SHP77 treated with DMSO at 0.1 percent for 48 hours (cell line): ENCODE measurements at places on chromosomes 11 and 22.

- DNase-seq, result no peak
These were observed 615 bp downstream of the FADS3 start for GRCh38 chr11:61890529-61891330.

GRCh38 chr22:41459431-41459830 is 9.1 kb downstream of the PHF5A start:
- no peak for DNase-seq

GRCh38 chr11:115500547-115501501 is 3.4 kb downstream of the CADM1 start:
- no peak for DNase-seq

GRCh38 chr11:119421941-119422808 is 797 bp downstream of the THY1 start:
- no peak for DNase-seq

- no peak for DNase-seq
These were observed 683 bp downstream of the PLA2G6 start for GRCh38 chr22:38180841-38181452.

DNA sequence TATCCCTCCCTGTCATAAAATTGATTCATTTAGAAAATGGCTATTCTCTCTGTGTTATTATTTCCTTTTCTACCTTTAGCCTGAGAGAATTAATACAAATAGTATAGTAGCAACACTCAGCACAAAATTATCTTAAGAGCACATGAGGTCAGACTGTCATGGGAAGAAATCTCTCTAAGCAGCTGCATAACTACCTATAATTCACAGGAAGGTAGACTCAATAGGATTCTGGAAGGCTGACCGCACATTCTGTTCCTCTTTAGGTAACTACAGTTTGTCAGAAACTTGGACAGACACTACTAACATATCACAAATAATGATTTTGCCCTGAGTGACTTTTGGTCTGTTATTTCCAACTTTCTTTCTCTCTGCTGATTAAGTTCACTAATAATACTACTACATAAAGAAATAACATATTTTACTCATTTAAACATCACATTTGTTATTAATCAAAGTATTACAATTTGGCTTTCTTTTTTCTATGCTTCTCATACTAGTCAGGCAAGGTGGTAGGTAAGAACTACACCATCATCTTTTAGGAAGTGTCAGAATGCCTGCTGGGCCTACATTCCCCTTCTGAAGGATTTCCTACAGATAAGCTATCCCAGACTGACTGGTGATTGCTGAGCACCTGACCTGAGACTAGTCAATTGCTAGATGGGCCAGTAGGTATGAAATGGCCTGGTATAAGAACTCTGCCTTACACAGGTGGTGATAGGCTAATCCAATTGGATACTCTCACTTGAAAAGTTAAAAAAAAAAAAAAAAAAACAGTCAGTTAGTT is 325.1 kb downstream of the DLG2 start:
- DNase-seq, result no peak

GRCh38 chr22:17412232-17412631 is 43.0 kb downstream of the CECR2 start:
- DNase-seq, result no peak

- DNase-seq, result no peak
These were observed 27.3 kb downstream of the USP35 start for GRCh38 chr11:78216021-78216420.

DNA sequence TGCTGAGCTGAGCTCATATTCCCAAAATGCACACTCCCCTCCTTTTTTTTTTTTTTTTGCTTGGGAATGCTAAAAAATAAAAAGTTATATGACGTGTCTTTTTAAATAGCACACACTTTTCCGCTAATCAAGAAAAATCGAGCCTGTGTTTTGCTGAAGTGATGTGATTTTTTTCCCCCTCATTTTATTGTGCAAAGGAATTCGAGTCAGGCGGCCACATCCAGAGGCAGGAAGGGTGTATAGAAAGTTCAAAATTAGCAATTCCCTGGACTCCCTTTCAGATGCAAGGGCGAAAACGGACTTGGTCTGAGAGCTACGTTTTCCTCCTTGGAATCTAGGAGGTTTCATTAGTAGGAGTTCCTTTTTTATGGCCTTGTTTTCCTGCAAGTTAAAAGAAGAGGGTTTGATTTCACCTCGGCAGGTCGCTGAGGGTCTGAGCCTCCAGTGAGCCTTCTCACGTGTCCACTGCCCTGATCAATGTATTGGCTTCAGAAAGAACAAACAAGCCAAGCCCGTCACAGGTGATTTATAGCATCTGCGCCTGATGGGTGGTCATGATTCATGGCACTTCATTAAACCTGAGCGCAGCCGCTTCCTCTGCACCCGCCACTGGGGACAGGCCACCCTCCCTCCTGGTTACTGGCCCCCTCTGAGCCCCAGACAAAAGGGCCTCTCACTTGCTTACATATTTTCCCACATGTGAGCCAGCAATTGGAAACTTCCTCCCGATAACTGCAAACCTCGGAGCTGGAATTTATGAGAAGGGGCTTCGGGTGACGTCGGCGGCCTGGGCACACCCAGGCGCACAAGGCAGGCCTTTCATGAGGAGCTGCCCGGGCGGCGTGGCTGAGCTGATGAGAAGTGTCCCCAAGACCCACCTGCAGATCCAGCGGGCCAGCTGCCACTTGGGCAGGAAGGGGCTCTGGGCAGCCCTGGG is 64.4 kb upstream of the LINC01488 start:
- DNase-seq, result no peak

GRCh38 chr11:43212279-43212678 is 99.5 kb upstream of the API5 start:
- DNase-seq, result no peak

GRCh38 chr22:36301851-36302250 is 48.9 kb downstream of the APOL1 start:
- DNase-seq, result no peak

DNA sequence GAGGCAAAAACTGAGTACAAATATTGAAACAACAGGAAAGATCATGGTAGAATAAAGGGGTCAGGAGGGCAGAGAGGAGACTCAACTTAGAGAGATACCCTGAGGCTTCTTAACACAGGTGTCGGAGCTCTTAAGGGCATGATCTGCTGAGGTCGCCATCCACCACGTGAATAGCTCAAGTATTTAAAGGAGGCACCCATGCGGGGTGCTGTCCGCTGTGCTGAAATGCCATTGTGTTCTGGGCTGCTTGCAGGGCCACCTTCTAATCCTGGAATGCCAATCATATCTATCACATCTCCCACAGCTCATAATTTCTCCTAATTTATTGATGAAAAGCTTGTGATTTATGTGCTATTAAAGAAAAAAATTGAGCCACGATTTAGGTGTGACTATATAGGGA is 90.2 kb downstream of the SEZ6L start:
- DNase-seq, result no peak

GRCh38 chr11:15793043-15793996 is 563.0 kb downstream of the SOX6 start:
- DNase-seq, result no peak

DNA sequence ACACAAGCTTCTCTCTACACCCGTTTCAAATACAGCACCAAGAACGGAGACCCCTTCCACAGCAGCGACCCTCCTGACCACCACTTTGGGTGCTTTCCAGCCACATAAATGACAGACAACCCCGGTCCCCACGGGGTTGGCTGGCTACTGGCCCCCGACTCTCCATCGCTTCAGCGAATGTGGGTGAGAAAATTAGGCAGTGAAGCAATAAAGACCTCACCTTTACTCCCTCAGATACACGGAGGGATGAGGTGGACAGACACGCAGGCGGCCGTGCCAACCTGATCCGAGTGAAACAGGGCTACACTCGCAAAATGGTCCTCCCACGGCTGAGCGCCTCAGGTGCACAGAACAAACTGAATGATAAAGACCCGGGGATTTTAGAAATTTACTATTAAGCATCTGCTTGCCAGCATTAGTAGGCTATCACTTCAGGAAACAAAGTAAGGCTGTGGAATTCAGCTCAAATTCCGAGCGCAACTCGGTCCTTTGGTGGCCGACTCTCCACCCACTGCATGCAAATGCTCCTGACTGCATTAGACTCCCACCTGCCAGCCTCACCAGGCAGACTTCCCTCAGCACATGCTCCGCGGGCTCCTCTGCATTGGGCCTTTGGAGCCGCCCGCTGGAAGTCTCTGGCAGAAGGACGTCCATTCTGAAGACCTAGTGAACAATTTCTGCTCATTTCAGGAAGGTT is 12.8 kb upstream of the EFCAB6 start:
- no peak for DNase-seq

DNA sequence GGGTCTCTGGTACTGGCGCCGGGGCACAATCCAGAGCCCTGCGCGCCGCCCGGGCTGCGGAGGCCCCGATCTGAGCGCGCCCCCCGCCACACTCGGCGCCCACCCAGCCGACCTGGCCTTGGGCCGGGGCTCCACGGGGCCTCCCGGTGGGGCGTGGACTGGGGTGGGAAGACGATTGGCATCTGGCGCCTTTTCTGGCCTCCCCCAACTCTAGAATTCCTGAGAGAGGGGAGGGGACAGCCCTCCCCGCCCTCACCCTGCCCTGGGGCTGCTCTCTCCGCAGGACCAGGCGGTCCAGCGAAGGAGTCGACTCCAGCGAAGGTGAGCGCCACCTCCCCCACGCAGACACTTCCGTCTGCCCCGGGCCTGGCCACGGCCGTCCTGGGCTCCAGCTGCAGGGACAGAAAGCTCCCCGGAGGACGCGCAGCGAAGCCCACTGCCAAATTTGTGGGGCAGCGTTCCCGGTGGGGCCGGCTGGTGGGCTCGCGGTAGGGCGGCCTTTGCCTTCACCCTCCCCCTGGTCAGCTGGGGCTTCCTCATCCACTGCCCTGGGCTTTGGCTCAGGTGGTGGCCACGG is 593 bp downstream of the SSH3 start:
- no peak for DNase-seq

DNA sequence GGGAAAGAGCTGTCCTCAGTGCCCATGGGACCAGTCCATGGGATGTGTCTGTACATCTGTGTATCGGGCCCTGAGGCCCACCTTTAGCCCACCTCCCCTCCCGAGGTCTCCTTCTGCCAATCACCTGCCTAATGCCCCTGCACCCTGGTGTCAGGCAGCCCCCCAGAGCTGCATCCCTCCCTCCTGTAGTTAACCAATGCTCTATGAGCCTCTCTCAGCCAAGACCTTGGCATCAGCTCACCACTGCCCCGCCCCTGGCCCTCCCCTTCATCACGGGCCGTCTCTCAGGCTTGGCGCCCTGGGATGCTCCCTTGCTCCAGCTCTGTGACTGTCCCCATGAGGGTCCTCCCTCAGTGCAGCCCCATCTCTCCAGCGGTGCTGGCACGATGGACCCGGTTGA is 18.5 kb downstream of the MGAT3 start:
- DNase-seq, result no peak

- DNase-seq, result no peak
These were observed 131.6 kb downstream of the MAML2 start for GRCh38 chr11:96211436-96211835.

GRCh38 chr22:44802956-44803355 is 50.6 kb downstream of the ARHGAP8 start:
- DNase-seq, result no peak

DNA sequence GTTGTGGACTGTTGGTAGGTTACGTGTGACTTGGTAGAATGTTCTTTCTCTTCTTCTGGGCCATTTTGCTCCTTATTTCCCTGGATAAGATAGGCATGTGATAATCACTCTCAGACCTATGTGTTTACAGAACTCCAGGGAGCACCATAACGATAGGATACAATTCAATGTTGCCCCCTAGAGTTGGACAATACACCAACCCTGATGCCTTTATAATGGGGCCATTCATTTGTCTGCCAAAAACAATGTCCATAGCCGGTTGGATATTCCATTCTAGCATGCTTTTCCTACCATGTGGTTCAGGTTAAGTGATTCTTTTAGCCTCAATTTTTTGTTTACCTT is 60.5 kb downstream of the APIP start:
- no peak for DNase-seq

GRCh38 chr11:73652046-73652730 is 5.8 kb downstream of the PLEKHB1 start:
- no peak for DNase-seq

DNA sequence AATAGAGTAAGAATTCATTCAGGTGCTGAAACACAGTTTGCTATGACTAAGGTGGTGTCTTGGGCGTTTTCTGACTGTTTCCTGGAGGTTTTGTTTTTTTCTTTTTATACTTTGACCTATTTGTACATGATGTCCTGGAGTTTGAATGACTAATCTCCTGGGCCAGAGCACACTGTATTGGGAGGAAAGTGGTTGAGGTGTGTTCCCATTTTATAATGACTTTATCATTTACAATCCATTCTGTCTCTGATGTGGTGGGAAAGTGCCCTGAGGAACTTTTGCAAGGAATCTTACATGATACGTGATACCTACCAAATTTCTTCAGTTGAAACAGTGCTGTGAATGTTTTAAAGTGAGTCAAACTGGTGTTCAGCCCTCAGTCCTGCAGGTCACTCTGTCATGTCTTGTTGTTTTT is 80.8 kb downstream of the TNRC6B start:
- no peak for DNase-seq

GRCh38 chr11:44634401-44635281 is 69.2 kb downstream of the CD82 start:
- DNase-seq, result no peak

- DNase-seq, result no peak
These were observed 10.2 kb upstream of the POU2F3 start for GRCh38 chr11:120229451-120230424.

GRCh38 chr11:76788661-76789442 is 5.7 kb downstream of the TSKU start:
- no peak for DNase-seq

- DNase-seq, result no peak
These were observed 7.9 kb upstream of the EHF start for GRCh38 chr11:34613015-34613414.

DNA sequence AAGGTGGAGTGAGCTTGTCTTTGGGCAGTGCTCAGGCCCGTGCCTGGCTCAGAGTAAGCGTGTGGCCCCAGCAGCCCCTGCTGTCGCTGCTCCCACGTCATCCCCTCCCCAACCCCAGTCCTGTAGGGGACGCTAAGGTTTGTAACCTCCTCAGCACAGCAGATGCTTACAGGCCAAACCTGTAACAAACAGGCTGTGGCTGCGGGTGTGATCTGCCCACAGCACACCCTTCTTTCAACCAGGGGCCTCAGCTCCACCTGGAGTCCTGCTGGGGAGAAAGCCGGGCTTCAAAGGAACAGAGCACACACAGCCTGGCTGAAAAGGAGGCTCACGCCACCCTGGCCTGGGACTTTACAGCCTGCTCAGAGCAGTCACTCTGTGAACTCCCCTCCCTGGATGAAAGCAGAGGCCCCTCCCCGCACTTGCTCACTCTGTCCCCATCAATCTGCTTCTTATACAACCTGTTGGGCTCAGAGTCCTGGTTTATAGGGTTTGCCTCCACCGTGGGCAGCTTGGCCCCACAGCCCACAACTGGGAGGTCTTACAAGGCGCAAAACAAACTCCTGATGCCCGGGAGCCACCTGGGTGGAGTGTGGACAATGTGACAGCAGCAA is 54.3 kb downstream of the SCUBE1 start:
- DNase-seq, result no peak

GRCh38 chr22:43217285-43218030 is 30.5 kb upstream of the TTLL12 start:
- no peak for DNase-seq

DNA sequence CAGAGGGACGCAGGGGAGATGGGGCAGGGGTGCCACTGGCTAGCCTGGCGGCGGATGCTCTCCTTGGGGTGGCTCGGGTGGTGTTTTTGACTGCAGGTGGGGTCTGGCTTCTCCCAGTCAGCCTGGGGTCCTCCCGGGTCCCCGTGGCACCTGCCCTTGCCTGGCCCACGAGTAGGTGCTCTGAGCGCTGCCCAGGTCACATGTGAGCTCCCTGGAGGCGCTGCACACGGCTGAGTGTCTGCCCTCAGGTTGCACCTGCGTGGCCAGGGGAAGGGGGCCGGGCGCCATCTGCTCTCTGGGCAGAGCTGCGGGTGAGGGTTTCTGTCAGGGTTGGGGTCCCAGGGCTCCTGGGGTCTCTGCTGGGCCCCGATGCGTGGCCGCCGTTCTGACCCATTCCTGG is 5.2 kb downstream of the TSPAN4 start:
- DNase-seq, result no peak
